ENCODE measurements at places on chromosomes 16 and 17.

- DNase-seq, result no peak
Observed at GRCh38 chr17:74861662-74862107, 2.0 kb upstream of the GRIN2C start.

DNA sequence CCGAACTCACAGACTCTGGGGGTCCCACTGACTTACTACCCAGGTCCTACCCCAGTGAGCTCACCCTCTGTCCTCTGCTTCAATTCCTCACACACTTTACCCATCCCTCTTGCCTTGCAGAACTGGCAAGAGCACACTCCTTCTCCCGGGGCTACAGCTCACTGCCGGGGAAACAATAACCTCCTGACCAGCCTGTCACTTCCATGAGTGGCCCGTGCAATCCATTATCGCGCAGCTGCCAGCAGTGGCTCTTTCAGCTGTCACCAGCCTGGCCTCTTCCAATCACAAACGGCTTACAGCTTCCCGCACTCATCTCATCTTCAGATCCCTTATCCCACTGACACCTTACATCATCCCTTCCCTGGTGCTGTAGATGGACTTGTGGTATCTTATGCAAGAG lies 79.5 kb downstream of the CPPED1 start:
- no peak for DNase-seq

- no peak for DNase-seq
Observed at GRCh38 chr16:86353148-86353547, 157.2 kb upstream of the FOXF1 start.

GRCh38 chr16:84486551-84487235 lies 17.8 kb downstream of the MEAK7 start:
- no peak for DNase-seq
